ENCODE measurements at places on chromosomes 3 and 15.
A peak's percentile ranks its signal among the peaks of the same experiment; 100 is the strongest.

- DNase-seq: no peak
These were observed 4.0 kb downstream of the GLYCTK start for GRCh38 chr3:52291508-52292181.

- peak; percentile 68 for DNase-seq
These were observed 75.3 kb upstream of the COL8A1 start for GRCh38 chr3:99562990-99563607.

GRCh38 chr3:44885618-44886017 lies 11.2 kb downstream of the TGM4 start:
- DNase-seq: peak; percentile 94

- DNase-seq: peak; percentile 84
These were observed 111.7 kb downstream of the LMLN start for GRCh38 chr3:198071602-198072287.

DNA sequence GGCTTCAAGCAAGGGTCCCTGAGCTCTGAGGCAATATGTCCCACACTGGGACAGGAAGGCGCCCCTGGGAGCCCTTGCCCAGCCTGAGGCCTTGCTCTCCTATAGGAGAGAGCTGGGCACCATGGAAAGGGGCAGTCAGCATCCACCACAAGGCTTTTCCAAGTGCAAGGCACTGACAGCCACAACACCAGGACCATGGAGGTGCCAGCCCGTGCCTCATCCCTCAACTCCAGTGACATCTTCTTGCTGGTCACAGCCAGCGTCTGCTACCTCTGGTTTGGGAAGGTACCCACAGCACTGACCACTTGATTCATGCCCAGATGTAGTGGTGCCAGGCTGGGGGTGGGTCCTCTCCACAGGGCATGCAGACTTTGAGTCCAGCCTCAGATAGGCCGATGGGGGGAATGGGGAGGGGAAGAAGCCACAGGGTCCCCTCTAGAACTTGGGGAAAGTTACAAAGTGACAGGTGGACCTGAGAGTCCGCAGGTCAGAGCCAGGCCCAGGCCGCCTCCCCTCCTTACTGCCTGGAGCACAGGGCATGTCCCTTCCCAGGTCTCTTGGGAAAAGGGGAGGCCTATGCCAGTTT lies 11.8 kb downstream of the VILL start:
- no peak for DNase-seq

DNA sequence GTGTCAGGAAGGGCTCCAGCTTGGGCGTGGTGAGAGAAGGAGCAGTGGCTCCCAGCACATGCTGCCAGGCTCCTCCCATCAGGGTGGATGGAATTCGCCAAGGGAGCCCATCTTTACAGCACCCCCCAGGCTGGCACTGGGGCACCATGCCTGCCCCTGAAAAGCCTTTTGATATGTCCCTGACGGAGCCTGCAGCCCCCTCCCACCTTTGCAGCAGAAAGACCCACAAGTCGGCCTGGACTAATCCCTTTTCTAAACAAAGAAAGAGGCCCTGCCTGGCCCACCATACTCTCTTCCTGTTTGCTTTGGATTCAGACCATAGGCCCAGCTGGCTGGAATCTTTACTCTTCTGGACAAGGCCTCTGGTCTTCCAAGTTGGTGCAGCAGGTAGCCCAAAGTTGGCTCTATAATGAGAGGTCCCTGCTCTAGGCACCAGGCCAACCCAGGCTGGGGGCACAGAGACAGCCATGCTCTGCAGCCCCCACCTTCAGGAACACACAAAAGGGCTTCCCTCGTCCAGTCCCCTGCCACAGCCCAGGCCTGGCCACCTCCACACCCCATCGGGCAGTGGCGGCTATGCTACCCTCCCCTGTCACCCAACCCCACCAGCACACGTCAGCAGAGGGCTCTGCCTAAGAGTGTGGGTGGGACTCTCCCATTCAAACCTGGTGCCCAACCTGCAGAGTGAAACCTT lies 5.4 kb downstream of the ANPEP start:
- no peak for DNase-seq

Measured in amniotic epithelial cell (primary cell).